ENCODE measurements at places on chromosomes 2 and 18.

- no peak for DNase-seq
These were observed 26.9 kb downstream of the FASTKD1 start for GRCh38 chr2:169546756-169547155.

DNA sequence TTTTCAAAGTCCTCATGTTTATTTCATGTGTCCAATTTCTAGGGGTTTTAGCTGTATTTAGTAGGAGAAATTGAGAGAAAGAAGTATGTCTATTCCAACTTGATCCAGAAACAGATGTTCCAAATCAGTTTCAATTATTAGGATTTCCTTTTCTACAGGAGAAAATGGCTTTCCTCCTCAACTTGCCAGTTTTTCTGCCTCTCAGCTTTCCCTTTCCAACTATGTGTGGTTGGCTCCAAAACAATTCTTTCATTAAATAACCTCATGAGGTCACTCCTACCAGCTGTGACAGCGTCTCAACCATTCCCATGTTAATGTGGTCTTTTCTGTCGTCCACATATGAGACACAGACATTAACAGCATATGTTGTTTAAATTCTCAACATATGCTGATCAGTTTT is 13.1 kb downstream of the XIRP2 start:
- no peak for DNase-seq

- no peak for DNase-seq
These were observed 257.1 kb downstream of the PRKCE start for GRCh38 chr2:45908316-45909170.

GRCh38 chr2:101714118-101714517 is 16.6 kb downstream of the MAP4K4 start:
- peak; percentile 55 for DNase-seq

- no peak for DNase-seq
These were observed 60.1 kb downstream of the FMNL2 start for GRCh38 chr2:152395103-152395502.

- no peak for DNase-seq
These were observed 15.1 kb downstream of the SH2D6 start for GRCh38 chr2:85433511-85434089.

- DNase-seq = peak; percentile 15
These were observed 127.6 kb upstream of the ITGA6 start for GRCh38 chr2:172299741-172300140.

- DNase-seq = no peak
These were observed 541.5 kb upstream of the NETO1 start for GRCh38 chr18:73409242-73409641.

GRCh38 chr2:3517948-3518495 is 1.3 kb downstream of the ADI1 start:
- no peak for DNase-seq

GRCh38 chr2:12284037-12284436 is 432.7 kb upstream of the TRIB2 start:
- DNase-seq = no peak

DNA sequence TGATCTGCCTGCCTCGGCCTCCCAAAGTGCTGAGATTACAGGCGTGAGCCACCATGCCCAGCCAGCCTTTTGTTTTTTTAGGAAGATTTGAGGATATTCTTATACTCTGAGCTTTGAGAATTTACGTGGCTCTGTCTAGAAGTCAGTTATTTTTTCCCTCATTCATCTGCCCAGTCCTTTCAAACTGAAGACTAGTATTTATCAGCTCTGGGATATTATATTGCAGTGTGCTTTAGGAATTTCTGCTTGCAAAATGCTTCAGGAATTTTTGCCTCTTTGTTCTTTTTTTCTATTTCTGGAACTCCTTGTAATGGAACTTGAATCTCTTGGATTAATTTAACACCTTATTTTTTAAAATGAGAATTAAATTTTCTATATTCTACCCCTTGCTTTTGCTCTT is 22.6 kb downstream of the ACSL3 start:
- DNase-seq = no peak

- DNase-seq = peak; percentile 46
These were observed 83.6 kb upstream of the BCL2L11 start for GRCh38 chr2:111037128-111037527.

DNA sequence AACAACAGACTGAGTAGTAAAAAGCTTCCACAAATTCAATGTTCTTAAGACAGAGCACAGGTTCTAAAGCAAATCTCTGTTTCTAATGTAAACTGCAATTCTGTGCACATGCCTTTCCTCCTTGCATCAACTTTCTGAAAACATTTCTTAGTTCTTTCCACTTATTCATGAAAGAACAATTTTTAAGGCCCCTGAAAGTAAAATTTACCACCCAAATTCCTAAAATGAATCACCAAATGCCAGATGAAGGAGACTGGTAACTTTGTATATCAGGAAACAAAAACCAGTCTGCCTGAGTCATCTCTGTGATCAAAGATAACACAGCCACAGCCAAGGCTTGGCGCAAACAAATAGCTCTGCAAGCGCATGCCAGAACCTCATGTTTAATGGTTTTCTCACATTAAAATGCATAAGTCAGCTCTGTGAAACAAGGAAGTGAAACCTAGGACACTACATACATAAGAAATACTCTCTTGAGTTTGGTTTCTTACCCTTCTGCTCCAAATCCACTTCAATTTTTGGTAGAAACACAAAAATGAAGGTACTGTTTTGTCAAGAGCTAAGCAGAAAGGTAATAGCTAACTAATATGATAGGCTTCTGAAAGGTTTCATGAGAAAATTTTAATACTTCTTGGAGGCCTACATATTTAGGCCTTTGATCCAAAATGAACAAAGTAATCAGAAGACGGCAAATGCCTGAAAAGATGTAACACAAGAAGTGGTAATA is 169.4 kb downstream of the THADA start:
- peak; percentile 94 for DNase-seq

DNA sequence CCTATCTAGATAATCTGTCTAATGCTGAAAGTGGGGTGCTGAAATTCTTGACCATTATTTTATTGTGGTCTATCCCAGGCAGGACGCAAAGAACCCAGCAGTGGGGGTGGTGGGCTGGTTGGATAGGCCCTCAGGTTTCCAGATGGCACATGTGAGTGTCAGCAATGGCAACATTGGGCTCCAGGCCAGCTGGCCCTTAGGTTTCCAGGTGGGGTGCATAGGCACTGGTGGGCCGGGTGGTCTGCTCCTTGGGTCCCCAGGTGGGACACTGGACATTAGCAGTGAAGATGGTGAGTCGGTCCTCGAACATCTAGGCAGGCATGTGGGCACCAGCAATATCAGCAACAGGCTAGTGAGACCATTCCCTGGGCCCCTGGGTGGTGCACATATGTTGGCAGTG is 680.3 kb upstream of the ACVR2A start:
- DNase-seq = no peak

- DNase-seq = no peak
These were observed 6.2 kb upstream of the EFR3B start for GRCh38 chr2:25035537-25036220.

DNA sequence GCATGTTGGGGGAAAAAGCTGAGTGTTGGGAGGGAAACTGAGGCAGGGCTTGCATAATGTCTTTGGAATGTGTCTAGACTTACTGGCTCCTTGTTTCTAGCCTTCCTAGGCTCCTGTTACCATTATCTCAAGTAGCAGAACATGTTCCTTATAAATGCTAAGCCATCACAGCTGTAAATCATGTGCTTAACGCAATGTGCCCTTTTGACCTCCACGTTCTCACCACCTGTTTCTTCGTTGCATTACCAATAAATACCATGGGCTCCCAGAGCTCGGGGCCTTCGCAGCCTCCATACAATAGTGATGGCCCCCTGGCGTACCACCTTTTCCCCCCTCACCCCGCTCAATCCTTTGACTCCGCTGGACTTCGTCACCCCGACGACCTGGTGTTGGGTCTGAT is 54.0 kb upstream of the CWC22 start:
- no peak for DNase-seq

- DNase-seq = no peak
These were observed 78.7 kb downstream of the RRM2 start for GRCh38 chr2:10201201-10201600.

DNA sequence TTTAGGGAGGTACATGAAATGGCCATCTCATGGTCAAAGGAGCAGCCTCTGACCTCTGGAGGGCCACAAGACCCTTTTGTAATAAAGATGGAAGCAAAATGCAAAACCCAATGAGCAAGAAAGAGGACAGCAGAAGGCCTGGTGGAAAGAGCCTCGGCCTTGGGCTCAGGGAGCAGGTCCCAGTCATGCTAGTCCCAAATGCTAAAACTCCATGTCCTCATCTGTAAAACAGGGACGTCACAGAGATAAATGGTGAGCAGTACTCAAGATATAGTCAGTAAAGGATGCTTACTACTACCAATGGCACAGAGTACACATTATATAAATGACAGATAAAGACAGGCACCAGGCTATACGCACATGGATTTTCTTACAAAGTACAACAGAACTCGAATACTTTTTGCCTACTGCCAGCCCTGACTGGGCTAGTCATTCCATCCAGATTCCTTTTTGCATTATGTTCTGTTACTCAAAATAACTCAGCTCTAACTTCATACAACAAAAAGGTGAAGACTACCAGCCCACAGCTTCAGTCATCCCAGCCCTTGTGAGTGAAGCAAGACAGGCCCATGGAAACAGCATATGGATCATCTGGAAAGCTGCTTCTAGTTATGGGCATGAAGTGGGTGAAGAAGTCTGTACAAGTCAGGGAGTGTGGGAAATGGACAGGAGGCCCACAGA is 64.9 kb upstream of the TFCP2L1 start:
- DNase-seq = no peak

GRCh38 chr2:74439803-74440377 is 1.8 kb downstream of the RTKN start:
- DNase-seq = no peak

DNA sequence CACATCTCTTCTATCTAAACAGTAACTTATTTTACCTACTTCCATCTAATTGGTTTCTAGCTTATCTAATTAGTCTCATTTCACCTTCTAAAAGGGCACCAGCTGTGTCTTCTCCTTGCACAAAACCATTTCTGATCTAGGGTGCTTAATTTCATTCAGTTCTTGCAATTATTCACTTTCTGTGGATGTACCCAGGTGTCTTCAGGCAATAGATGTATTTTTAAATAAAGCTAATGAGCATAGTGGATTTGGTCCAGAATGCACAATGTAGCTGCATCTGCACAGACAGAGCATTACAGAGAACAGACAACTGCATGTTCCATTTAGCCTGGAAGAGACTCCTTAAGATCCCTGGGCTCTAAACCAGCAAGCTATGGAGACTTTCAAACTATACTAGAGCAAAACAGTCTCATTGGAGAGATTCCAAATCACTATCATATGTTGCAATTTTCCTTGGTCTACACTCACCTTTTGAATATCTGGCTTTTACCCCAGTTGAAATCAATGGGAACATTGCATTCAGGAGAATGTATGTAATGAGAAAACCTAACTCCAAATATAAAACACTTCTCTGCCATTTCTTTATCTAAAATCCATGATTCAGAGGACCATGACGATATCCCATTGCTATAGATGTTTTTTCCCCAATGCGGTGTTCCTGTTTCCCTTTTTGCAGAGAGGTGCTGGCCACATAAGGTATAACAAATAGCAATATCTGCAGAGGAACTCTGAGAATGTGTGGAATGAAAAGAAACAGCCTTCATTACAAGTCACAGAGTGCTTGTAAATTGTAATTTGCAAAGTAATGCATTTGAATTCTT is 3.5 kb upstream of the RFX8 start:
- DNase-seq = no peak

- DNase-seq = no peak
These were observed 49.1 kb upstream of the SLC14A2 start for GRCh38 chr18:45566025-45566740.

DNA sequence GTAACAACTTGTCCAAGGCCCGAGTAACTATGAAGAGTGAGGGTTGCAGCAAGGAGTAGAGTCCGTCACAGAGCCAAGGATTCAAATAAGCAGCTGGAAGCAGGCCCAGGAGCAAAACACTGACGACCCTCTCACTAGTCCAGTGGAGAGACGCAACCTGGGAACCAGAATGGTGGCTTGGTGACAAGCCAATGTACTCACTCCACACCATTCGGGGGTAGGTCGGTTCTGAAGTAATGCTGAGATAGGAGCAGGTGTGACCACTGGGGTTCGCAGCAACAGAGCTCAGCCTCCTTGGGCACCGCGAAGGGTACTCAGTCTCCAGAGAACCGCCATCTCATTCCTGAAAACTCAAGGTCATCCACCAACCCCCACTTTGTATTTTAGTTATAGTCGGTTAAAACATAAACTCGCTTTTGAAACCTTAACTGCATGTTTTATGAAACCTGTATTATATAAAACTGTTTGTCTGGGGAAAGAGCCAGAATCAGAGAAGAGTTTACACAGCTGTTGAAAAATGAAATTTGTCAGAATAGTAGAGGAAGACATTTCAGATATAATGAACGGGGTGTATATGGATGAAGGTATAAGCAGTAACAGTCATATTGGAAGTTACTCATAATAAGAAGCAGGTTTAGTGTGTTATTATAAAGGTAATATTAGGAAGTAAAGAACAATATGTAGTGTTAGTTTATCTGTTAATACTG is 8.6 kb downstream of the ANKRD62 start:
- no peak for DNase-seq

Measured in suppressor macrophage treated with lipopolysaccharide for 4 hours (primary cell).